ENCODE measurements at places on chromosomes 4 and X. TPM values are rescaled to one million over a fixed set of nuclear protein-coding genes. Genes with fewer than 3 reads are reported as not detected.

The ZCCHC18 gene
- total RNA-seq = 0.52 TPM

The AKAP4 gene
- total RNA-seq = not detected

The QRFPR gene
- total RNA-seq = not detected

The ARHGAP36 gene
- total RNA-seq = not detected

The MID2 gene
- 11.9 TPM for total RNA-seq

All from smooth muscle cell of the pulmonary artery (primary cell).